HCT116 (cell line): ENCODE measurements at places on chromosomes 7 and 10. TPM values are rescaled to one million over a fixed set of nuclear protein-coding genes. Genes with fewer than 3 reads are reported as not detected.

Gene FAM13C
- 0.42 TPM for total RNA-seq

Gene GNAT3
- total RNA-seq, result not detected

Gene CTTNBP2
- total RNA-seq, result 5.4 TPM

Gene LIPN
- not detected for total RNA-seq

Gene TCAF2
- total RNA-seq, result 1.3 TPM

Gene CYP2C8
- total RNA-seq, result 0.47 TPM

Gene SAP25
- 4.4 TPM for total RNA-seq

Gene INMT
- 0.32 TPM for total RNA-seq

Gene GPR146
- 2.4 TPM for total RNA-seq

Gene ECD
- 25.4 TPM for total RNA-seq

DNA sequence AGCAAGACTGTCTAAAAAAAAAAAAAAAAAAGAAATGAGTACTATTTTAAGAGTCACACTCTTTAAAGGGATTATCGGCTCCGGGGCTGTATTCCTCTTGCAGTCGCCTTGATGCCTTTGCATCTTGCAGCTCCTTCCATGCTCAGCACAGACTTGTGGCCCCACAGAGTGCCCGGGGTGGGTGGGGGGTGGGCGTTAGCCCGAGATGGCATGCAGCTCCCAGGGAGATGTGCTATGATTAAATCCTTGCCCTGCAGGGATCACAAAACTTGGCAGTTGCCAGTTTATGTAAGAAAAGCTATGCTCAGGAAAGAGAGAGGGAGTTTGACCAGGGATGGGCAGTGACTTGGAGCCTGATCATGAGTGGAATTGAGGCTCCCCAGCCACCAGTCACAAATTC is 81.9 kb downstream of the CCDC3 start:
- no peak for DNase-seq

DNA sequence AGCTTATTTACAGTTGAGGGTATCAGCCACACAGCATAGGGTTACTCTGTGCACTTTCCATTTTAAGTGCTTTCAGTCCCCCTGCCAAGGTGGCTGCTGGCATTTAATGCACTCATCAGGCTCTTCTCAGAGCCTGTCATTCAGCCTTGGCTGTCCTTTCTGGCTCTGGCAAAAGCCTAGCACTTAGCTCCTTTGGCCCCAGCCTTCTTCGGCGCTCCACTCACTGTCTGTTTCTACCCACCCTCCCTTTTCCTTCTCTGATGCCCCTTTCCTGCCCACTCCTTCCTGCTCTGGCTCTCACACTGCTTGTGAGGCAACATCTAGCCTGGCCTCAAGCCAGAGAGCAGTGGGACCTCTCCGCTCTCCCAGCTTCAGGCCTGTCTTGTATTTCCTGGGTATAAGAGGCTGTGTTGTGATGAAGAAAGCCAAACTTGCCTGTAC is 60.2 kb downstream of the WIPF3 start:
- no peak for DNase-seq

DNA sequence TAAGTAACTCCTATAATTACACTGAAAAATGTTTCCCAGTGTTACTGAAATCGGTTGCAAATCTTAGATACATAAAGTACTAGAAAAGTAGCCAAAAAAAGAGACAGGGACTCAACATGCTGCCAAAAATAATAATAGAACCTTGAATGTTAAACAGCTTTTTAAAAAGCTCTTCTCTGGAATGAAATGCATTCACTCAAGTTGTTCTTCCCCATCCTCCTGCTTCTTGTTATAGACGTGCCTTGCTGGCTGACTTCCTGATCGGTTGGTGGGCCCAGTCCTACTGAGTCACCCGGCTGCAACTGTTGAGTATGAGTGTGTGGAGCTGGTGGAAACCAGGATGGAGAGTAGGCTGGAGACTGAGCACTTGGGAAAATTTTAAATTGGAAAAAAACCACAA is 30.6 kb upstream of the RAPGEF5 start:
- no peak for DNase-seq

- no peak for DNase-seq
Measured at GRCh38 chr7:135147899-135148721, at the start of gene TMEM140. TSS of gene TMEM140 (plus strand) at chr7:135148072. CDS start at chr7:135164442, 16,370 bp downstream.

DNA sequence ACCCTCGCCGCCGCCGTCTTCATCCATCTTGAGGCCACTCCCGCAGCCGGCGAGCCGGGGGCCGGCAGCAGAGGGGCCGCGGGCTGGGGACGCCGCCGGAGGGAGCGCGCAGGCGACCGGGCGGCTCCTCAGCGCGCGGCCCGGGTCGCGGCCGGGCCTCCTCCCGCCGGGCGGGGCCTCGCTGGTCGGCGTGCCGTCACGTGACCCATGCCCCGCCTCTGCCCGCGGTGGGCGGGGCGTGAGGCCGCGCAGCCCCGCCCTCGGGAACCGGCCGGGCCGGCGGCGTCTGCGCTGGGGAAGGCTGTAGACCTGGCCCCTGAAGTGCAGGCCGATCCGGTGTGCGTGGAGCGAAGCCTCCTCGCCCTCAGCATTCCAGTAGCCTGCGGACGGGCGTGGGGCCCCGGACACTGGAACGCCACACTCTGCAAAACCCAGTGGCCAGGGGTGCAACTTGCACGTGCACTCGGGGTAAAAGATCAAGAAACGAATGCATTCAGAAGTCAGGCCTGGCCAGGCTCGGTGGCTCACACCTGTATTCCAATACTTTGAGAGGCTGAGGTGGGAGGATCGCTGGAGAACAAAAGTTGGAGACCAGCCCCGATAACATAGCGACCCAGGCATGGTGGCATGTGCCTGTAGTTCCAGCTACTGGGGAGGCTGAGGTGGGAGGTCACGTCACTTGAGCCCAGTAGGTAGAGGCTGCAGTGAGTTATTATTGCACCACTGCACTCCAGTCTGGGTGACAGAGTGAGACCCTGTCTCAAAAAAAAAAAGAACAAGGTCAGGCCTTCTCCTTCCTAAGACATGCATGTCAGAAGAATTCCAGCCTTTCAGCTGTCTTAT is at the start of gene CYTH3:
Gene CYTH3, minus strand, starts transcription at position 144 of the 843 bp plus-strand sequence. Its CDS starts 117 bp downstream, at position 27.
- DNase-seq, result no peak

DNA sequence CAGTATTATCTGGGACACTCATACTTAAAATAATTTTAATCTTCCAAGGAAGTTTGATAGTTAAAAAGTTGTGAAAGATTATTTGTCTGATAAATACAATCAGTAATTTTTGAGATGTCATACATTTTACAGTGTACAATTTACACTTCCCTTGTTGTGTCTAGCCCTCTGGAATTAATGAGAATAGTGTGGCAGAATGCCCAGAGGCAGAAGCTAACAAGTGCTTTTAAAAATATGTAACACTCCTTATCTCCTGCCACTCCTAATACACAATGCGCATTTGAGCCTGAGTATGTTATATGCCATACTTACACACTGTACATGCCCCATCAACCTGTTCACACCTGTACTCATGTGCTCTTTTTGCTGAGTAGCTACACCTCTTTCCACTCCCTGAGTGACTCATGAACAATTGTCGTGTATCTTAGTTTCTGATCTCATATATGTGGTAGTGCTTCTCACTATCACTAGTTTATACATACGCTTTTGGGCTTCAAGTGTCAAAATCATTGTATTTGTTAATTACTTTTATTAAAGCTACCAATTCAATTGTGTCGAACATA is 106.9 kb upstream of the GNAI1 start:
- DNase-seq, result no peak

DNA sequence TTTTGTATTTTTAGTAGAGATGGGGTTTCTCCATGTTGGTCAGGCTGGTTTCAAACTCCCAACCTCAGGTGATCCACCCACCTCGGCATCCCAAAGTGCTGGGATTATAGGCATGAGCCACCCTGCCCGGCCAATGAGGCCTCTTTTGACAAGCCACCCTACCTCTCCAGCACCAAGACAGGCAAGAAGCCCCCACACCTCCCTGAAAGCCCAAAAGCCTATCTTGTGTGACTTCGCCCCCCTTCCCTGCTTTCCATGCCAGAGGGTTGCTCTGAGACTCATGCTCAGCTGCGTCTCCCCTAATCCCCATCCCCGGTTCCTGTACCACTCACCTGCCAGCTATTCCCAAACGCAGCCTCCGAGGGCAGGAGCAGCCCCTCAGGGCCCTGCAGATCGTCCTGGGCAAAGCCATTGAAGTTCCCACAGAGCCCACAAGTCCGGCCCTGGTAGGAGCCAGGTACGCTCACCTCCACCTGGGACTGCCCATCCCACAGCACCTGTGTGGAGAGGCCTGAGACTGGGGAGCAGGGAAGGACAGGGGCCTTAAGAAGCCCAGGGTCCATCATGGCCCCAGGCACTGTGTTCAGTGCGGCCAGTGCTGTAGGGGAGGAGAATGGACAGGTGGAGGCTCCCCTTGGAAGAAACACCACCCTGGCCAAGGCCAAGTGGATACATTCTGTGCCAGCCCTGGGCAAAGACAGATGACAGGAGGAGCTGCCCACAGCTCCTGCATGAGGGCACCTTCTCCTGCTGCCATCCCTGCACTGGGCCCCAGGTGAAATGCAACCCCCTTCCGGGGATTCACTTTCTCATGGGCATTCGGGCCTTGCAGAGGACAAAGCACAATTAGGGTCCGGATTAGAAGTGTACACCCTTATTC is 15.8 kb downstream of the ATP6V1F start:
- no peak for DNase-seq

GRCh38 chr7:101521430-101521925 is 107.6 kb downstream of the MYL10 start:
- no peak for DNase-seq

GRCh38 chr7:121624958-121625357 is 228.8 kb upstream of the FAM3C start:
- DNase-seq, result no peak

GRCh38 chr10:12466704-12467305 is 117.5 kb downstream of the CAMK1D start:
- DNase-seq, result no peak

- no peak for DNase-seq
Measured at GRCh38 chr7:75637854-75638593, 100.7 kb downstream of the HIP1 start.

DNA sequence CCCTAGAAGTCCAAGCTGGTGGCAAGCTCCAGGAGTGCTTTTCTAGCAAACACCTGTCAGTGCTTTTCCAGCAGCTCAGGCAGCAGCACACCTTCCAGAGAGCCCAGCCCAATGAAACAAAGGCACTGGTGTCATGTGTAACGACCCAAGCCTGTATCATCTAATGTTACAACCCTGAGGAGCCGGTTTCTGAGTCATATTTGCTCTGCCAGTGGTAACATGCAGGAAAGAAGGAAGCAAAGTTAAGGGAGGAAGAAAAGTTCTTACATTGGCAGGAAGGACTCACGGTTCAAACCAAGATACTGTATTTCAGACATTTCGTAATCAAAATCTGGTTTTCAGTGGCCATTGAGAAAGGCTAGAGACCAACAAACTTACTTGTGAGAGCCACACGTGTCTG is at the start of gene ANKRD22:
Gene ANKRD22, minus strand, starts transcription at position 139 of the 400 bp plus-strand sequence. CDS start 237 bp downstream, outside the sequence.
- peak; percentile 84 for DNase-seq

GRCh38 chr10:111139567-111139966 is 62.7 kb downstream of the ADRA2A start:
- DNase-seq, result no peak

DNA sequence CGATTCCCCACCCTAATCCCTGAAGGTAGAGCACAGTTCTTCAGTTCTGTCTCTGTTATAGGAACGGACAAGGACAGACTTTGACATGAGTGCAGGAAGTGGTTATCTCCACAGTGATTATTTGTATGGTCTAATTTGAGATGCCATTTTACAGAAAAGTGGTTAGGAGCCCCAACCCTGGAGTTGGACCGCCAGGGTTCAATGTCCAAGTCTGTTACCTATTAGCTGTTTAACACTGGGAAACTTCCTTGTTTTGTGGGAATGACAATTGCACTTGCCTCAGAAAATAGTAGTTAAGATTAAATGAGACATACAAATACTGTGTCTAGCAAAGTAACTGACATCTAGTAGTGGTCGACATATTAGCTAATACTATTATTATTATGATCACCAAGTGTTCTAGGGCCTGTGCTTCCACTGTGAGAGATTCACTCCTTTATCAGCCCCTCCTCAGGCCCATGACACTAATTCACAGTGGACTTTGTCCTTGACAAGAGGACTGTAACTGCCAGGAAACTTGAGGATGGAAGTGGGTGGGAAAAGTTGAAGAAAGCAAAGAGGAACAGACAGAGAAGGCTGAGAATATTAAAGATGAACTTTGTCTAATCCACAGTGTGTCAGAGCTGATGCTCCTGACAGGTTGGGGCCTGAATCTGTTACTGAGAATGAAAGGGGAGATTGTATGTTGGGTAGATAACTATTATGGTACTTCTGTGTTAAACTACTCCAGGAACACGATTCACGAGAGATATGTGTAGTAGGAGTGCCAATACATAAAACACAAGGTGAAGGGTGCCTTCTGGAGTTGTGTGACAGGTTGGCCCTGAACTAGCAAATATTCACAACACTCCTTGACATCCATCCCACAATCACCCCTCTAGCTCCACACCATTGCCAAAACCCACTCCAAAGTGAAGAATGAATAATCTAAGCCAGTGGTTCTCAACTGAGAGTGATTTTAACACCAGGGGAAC is 66.4 kb downstream of the TAC1 start:
- no peak for DNase-seq

GRCh38 chr7:151366166-151366879 is 24.7 kb downstream of the NUB1 start:
- DNase-seq, result no peak

DNA sequence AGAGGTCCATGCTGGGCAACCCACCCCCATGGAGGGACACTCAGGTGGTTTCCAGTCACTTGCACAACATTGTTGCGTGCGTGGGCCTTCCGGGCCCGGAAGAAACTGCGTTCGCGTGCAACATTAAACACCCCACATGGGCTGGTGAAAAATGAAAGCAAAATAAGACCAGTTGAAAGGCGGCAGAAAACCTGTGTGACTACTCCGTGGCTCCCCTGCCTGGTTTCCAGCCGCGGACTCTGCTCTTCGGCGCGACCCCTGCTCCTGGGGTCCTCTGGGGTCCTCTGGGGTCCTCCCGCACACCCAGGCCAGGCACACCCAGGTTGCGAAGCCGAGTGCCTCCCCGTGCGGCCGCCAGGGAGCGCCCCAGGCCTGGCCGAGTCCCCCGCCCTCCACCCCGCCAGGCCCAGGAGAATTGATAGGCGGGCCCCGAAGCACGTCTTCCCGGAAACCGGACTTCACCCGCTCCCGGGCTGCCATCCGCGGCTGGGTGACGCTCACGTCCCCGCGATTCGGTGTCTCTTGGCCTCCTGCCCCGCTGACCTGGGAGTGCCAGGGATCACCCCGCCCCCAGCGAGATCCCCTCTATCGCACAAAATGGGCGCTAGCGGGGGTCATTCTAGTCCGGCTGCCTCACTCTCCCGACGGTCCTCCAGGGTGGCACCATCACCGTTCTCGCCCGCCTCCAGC is 1.9 kb upstream of the SH2D4B start:
- DNase-seq, result peak; percentile 48

DNA sequence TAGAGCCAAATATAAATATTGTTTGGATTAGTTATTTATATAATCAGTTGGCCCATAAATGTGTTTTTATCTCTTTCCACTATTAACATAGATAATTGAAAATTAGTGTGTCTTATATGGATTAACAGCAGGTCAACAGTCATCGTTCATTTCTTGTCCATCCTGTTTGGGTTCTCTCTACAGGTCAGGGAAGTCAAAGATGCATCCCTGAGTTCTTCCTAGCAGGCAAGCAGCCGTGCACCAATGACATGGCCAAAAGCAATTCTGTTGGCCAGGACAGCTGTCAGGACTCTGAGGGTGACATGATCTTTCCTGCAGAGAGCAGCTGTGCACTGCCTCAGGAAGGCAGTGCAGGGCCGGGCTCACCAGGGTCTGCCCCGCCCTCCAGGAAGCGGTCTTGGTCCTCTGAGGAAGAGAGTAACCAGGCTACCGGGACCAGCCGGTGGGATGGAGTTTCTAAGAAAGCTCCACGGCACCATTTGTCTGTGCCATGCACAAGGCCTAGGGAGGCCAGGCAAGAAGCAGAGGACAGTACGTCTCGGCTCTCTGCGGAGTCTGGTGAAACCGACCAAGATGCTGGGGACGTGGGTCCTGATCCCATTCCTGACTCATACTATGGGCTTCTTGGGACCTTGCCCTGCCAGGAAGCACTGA is 15.9 kb downstream of the FBH1 start:
- no peak for DNase-seq
